NCI-H69 (cell line): ENCODE measurements at places on chromosomes 3 and 15.
A peak's percentile ranks its signal among the peaks of the same experiment; 100 is the strongest.

DNA sequence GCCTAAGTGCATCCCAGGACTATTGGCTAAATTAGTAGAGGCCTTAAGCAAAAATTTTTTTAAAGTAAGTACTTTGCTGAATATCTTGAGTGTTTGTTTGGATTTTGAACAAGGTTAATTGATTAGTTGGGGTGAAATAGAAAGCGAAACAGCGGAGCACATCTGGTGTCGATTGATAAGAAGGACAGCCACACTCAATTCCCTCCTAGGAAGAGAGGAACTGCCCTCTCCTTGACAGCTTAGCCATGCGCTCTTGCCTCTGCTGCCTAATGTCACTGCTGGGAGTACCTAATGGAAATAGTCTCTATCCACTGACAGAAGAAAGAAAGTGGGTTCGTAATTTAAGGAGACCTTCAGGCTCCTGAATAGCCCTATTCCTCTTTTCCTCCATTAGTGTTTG lies 943.6 kb downstream of the DIPK2A start:
- DNase-seq: no peak

DNA sequence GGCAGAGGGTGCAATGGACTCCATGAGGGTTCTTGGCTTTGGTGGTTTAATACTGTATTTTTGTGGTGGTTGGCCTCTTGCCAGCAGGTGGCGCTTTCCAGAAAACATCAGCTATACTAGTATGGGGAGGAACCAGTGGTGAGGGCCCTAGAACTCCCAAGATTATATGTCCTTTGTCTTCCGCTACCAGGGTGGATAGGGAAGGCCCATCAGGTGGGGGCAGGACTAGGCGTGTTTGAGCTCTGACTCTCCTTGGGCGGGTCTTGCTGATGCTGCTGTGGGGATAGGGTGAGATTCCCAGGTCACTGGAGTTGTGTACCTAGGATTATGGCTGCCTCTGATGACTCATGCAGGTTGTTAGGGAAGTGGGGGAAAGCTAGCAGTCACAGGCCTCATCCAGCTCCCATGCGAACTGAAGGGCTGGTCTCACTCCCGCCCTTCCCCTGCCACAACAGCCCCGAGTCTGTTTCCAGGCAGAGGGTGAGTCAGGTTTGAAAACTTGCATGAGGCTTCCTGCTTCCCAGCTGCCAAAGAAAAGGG lies 357.7 kb downstream of the OTOL1 start:
- DNase-seq: peak; percentile 48

- no peak for DNase-seq
These were observed 442.4 kb upstream of the BCHE start for GRCh38 chr3:166279636-166280035.

DNA sequence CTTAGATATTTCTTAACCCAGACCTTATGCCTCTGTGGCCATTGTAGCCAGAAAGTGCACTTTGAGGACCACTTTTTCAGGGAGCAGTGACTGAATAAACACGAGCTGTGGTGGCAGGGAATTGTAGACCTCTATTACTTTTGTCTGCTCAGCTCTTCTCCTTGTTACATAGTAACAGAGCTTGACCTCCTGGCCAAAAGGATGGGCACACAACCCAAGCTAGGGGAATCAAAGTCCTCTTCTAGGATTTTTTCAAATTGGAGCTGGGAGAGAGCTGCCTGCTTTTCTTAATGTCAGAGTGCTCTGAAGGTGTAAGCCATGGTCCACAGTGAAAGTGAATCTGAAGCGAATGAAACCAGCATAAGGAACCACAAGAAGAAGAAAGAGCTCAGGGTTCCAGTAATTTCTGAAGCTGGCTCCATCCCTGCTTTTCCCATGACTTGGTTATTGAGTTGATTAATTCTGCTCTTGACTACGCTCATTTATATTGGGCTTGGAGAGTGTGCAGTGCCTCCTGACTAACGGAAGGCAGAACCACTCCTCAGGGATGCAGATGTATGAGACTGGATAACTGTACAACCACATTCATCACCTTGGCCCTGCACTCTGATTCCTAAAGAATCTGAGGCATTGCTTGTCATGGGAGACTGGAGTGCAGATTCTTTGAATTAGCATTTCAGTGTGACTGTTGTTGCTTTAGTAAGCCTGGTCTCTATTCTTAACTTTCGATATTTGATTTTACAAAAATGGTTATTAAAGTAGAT lies 60.9 kb downstream of the TLNRD1 start:
- DNase-seq: no peak

- DNase-seq: no peak
These were observed 140.9 kb downstream of the CHSY1 start for GRCh38 chr15:101110681-101111569.

DNA sequence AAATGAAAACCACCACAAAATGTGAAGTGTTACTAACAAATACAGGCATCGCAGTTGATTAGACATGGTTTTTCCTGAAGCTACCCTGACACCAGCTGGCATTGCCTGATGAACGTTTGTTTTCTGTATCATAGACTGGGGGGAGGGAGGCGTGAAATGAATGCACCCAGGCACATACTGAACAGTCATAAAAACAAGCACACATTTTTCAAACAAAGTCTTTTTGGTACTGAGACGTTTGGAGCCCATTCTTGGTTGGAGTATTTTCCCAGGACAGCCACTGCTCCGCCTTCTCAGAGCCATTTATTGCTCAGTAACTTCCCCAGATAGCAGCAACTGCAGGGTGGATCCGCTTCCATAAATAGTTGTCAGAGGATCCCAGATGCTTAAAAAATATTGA lies 52.4 kb downstream of the KLF13 start:
- no peak for DNase-seq

GRCh38 chr15:49877873-49878521 lies 241.0 kb downstream of the ATP8B4 start:
- no peak for DNase-seq

- no peak for DNase-seq
These were observed 10.2 kb downstream of the TADA3 start for GRCh38 chr3:9781978-9782603.

DNA sequence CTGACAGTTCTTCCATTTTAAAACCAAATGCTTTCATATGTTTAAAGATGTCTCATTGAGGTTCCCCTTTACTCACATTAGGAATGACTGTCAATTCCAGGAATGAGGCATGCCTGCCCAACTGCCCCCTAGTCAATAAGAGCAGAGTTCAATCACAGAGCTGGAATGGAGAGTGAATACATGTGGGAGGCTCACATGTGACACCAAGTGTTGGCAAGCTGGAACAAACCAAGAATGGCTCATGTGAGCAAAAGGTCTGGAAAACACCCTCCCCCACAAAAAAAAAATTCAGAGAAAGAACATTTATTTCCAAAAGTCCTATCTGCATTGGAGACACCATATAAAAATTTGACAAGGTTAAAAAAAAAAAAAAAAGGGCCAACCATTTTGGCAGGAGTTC lies 3.7 kb downstream of the PBRM1 start:
- no peak for DNase-seq

- no peak for DNase-seq
These were observed 319.2 kb upstream of the SEMA6D start for GRCh38 chr15:47398132-47398531.

GRCh38 chr3:178381971-178382448 lies 154.2 kb upstream of the KCNMB2 start:
- no peak for DNase-seq
